Left forelimb (tissue), 1 donor: ENCODE measurements at places on chromosomes 6 and 20.

DNA sequence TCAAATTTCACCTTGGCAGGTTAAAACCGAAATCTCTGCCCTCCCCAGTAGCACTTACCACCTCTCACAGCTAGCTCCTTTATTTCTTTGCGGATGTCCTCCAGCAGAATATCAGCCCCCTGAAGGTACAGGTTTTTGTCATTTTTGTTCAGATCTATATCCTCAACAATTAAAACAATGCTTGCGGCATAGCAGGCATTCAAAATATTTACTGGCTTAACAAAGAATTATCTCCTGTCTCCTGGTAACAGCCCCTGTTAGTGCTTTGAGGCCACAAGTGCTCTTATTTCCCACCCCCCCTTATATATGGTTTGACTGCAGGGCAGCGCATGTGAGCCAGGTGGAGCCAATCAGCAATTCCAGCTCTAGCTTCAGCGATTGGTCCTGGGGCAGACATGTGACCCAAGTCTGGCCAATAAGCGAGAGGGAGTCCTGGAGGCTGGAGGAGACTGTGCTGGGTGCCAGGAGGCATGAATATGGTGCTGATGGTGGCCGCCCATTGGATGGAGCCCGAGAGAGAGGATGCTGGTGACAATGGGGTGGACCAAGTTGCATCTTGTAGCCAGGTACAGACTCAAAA is 21.0 kb downstream of the SULF2 start:
- no peak for DNase-seq

DNA sequence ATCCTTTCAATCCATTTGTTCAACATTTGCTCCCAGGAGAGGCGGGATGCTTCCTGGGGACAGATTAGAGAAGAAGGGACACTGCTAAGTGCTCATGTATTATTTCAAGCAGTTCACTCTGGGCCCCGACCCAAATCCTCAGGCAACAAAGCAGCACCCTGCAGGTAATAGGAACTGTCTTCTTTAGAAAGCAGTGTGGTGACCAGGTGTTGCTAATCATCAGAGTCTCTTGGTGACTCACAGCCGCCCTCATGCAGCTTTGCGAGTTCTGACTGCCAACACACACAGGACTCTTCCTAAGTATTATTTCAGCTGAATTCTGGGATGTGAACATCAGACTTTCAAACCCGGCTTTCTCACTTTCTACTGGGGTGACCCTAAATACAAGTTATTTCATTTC is 356.4 kb downstream of the PRKN start:
- DNase-seq: no peak

- DNase-seq: no peak
These were observed 246.0 kb upstream of the SPTLC3 start for GRCh38 chr20:12762725-12763124.

- no peak for DNase-seq
These were observed 38.2 kb downstream of the MBOAT1 start for GRCh38 chr6:20173833-20174792.

GRCh38 chr20:60292001-60292520 is 333.8 kb downstream of the CDH26 start:
- no peak for DNase-seq

- no peak for DNase-seq
These were observed 278.4 kb upstream of the PTCHD4 start for GRCh38 chr6:48389146-48390043.

- DNase-seq: no peak
These were observed 7.0 kb downstream of the PTPN1 start for GRCh38 chr20:50516935-50517816.

DNA sequence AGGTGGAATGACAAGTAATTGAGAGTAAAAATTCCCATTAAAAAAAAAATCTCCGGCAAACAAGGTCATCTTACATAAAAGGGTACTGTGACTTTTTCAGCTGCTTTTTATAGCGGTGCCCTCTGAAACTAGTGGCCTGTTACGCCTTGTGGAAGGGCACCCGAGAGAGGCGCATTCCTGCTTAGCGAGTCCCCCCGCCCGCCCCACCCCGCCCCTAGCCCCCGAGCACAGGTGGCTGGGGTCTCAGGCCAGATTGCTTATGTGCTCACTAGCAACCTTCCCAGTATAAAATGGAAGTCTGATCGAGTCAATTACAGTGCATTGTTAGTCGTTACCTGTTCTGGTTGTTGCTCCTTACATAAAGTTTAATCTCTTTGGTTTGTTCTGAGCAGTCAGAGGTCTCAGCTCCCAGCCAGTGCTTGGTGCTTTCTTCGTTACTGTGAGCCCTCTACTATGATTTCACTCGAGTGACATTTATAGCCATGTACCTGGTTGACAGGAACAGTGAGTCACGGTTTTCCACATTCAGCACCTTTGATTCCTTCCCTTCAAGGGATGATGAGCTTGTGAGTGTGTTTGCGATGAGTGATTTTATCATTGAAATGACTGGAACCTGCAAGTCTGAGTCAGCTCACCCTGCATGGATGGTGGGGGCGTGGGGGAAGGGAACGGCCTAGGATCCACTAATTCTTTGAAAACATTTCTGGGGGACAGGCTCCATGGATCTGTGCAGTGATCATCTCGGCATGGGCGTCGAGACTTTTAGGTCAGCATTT is 47.6 kb downstream of the ZDHHC14 start:
- no peak for DNase-seq

DNA sequence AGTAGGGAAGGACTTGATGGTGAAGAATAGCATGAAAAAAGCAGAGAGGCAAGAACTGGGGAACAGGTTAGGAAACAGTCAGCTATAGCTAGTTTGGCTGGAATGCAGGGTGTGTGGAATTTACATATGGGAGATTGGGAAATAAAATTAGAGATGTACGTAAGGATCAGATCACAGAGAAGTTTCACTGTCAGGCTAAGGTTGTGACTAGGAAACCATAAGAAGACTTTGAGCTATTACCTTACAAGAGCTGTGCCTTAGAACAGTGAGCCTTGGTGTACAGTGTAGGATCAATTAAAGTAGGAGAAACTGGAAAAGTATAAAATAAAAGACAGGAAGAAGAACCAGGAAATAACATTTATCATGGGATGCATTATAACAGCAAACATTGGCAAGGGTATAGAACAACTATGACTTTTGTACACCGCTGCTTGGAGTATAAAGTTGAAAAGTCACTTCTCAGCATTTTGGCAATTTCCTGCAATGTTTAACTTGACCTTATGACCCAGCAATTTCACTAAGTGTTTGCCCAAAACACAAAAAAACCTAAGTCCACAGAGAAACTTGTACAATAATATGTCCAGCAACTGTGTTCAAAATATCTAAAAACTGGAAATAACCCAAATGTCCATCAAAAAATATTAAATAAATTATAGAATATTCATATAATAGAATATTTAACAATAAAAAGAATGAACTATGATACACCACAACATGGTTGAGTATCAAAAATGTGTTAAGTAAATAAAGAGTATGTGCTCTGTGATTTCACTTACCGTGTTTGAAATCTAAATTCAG is 31.2 kb upstream of the SPTLC3 start:
- no peak for DNase-seq

GRCh38 chr20:14775778-14776177 is 438.4 kb upstream of the FLRT3 start:
- no peak for DNase-seq

GRCh38 chr20:33947709-33948295 is 45.9 kb upstream of the RALY start:
- DNase-seq: no peak

DNA sequence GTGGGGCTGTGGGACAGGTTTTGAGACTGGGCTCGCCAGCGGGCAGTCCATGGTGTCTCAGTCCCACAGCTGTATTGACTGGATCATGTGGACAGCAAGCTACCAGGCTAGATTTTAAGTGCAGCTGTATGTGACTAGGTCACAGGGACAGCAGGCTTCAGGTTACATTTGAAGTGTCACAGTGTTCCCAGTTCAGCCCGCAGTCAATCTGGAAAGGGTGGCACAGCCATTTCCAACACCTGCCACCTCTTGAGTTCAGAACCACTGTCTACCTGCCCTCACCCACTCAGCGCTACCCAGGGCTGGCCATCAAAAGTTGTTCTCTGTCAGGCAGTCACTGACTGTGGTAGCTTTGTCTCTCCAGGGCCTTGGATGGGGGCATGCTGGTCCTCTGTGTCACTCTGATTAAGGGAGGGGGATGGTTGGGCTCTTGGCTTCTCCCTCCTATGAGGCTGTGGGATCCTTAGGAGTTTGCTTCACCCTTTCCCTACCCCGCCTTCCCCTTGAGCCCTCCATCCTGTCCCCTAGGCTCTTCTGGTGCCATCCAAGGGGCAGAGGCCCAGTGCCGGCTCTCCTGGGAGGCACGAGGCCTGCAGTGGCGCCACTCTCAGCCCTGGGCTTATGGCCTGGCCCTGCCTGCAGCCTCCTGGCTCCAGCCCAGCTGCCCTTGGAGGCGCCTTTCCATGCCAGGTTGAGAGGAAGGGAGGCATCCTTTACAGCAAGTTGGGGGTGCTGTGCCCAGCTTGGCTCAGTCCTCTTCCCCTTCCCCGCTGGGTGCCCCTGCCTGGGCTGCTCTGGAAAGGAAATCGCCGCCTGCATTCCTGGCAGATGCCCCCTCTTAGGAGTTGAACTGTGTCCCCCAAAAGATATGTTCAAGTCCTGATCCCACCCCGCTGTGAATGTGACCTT is 44.9 kb downstream of the PNLDC1 start:
- no peak for DNase-seq

- DNase-seq: no peak
These were observed 19.6 kb downstream of the RPP21 start for GRCh38 chr6:30364591-30364990.

DNA sequence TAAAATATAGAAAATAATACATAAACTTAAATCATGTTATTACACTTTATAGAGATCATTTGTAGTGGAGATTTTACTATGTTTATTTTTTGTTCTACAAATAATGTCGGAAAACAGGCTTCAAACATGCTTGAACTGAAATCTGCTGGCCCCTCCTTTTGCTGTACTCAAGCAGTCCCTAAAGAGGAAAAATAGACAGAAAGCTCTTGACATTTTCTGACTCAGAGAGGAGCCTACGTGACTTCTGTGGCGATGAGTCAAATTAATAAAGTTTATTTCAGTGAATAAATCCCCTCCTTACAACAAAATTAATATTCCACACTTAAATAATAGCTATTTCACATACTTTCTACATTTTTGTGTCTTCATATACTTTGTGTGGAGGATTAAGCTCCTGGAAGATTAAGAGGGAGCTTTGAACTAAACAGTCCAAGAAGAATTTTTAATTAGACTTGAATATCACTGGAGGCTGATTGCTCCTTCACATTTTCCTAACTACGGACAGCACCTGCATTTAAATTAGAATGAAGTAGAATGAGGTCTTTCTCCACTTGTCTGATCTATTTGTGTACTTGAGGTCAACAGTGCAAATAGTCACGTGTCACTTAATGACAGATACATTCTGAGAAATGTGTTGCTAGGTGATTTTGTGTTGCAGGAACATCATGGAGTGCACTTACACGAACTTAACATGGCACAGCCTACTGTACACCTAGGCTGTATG is 1.7 kb upstream of the TREM1 start:
- no peak for DNase-seq

DNA sequence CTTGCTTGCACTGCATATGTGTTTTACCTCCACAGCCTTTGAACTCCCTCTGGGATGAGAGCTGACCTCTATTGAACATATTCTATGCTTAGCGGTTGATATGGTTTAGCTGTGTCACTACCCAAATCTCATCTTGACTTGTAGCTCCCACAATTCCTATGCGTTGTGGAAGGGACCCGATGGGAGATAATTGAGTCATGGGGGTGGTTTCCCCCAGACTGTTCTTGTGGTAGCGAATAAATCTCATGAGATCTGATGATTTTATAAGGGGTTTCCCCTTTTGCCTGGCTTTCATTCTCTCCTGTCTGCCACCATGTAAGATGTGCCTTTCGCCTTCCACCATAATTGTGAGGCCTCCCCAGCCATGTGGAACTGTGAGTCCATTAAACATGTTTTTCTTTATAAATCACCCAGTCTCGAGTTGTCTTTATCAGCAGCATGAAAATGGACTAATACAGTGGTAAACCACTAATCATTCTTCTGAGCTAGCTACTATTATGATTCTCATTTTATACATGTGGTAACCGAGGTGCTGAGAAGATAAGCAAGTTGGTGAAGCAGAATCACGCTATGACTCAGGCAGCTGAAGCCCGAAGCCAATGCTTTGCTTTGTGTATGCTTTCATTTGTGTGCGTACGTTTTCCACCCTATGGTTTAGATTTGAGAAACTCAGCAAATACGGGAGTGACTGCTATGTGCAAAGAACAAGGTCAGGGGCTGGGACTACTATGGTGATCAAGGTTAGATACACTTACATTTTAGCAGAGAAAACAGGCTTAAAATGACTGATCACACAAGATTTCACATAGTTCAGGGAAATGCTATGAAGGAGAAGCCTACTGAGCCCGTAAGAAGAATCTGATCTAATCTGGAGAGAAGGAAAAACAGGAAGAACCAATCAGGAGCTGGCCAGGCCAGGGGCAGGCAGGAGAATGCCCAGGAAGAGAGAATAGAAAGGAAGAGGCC is 363.5 kb downstream of the ESR1 start:
- no peak for DNase-seq

DNA sequence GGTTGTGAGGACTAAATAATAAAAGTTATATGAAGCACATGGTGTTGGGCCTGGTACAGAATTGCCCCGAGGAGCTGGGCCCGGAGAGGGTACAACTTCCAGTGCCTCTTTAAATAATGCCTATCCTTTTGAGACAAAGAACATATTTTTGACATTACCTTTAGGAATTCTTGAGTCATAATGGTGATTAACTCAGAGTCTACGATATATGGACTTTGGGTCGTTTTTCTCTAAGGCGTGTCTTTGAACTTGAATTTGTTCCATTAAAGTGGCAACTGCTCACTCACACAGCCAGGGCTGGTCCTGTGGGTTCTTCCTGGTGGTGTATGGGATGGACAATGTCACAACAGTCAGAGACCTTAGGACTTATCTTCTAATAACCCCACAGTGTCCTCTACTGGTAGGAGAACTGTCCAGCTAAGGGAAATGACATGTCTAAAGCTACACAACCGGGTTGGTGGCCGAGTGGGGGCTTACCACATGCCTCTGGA is 106.5 kb downstream of the CDC5L start:
- peak; percentile 37 for DNase-seq

- no peak for DNase-seq
These were observed 38.2 kb downstream of the C6orf132 start for GRCh38 chr6:42104095-42104803.

GRCh38 chr6:16301511-16301910 is 63.1 kb downstream of the GMPR start:
- no peak for DNase-seq

- DNase-seq: no peak
These were observed 217.2 kb downstream of the IBTK start for GRCh38 chr6:82030301-82030700.

- DNase-seq: no peak
These were observed 165.6 kb downstream of the TRIM27 start for GRCh38 chr6:28758046-28758817.

GRCh38 chr20:53658973-53659372 is 65.3 kb upstream of the ZNF217 start:
- DNase-seq: no peak

GRCh38 chr6:137829641-137830083 is 37.4 kb upstream of the TNFAIP3 start:
- no peak for DNase-seq
